ENCODE measurements at places on chromosomes 5 and 9.

- no peak for DNase-seq
Observed at GRCh38 chr5:3339092-3339797, 256.4 kb upstream of the IRX1 start.

DNA sequence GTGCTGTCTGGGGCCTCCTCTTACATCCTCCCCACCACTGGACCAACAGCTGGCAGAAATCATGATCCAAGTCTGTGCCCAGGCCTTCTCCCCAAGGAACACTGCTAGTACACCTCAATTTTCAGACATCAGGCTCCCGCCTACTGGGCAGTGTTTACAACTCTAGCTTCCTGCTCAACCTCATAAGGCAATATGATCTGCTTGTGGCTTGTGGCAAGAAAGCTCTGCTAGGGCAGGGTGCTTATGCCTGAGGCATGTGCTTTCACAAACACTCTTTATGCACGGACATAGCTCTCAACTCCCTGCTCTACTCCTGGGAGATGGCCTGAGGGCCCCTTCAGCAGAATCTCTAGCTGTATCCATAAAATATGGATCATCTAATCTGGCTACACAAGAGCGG, 32.5 kb downstream of the SH3TC2 start:
- DNase-seq = no peak

DNA sequence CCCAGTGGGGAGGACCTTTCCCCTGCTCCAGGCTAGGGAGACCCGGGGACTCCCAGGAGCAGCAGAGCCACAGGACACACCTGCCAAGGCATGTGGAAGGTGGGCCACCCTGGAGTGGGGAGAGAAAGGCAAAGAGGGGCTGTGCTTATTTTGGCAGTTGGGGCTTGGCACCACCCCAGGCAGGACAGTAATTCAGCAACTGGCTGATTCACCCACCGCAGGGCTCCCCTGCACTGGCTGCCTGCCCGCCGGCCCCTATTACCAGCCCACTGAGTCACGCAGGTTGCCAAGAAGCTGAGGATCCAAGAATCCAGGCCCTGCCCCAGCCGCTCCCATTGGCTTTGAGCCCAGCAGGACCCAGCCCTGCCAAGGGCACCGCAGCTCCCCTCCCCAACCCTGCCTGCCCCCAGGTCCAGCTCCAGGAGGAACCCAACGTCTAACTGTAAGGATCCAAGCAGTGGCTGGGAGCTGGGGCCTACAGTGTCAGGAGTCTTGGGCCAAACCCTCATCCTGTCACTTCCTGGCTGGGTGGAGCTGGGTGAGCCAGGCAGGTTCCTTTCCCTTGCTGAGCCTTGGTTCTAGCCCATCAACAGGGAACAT, 14.2 kb upstream of the RALGDS start:
- peak; percentile 59 for DNase-seq

DNA sequence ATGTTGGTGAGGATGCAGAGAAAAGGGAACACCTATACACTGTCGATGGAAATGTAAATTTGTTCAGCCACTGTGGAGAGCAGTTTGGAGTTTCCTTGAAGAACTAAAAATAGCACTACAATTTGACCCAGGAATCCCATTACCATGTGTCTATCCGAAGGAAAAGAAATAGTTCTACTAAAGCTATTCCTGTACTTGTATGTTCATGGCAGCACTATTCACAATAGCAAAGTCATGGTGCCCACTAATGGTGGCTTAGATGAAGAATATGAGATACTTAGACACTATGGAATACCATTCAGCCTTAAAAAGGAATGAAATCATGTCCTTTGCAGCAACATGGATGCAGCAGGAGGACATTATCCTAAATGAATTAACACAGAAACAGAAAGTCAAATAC, 50.2 kb upstream of the CAST start:
- no peak for DNase-seq

GRCh38 chr5:126810596-126811380, 33.9 kb downstream of the LMNB1 start:
- DNase-seq = no peak

DNA sequence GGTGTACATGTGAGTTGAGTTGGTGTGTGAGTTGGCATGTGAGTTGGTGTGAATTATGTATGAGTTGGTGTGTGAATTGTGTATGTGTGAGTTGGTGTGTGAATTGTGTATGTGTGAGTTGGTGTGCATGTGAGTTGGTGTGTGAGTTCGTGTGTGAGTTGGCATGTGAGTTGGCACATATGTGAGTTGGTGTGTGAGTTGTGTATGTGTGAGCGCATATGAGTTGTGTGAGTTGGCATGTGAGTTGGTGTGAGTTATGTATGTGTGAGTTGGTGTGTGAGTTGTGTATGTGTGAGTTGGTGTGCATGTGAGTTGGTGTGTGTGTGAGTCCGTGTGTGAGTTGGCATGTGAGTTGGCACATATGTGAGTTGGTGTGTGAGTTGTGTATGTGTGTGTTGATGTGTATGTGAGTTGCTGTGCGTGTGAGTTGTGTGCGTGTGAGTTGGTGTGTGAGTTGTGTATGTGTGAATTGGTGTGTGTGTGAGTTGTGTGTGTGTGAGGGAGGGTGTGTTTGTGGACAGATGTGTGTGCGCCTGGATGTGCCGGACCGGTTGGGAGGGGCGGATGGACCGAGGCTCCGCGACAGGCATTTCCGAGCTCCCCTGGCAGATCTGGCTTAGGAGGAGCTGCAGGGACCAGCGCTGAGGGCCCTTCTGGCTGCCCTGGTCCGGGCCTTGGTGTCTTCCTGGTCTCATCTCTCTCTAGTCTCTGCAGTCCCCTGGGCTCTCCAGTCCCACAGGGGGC, 162.5 kb upstream of the IER5L start:
- no peak for DNase-seq

All from CD4-positive, alpha-beta T cell treated with Interleukin-12 subunit alpha and Interleukin-12 subunit beta, for 1 hour (primary cell).